ENCODE measurements at places on chromosomes 7 and 10.

DNA sequence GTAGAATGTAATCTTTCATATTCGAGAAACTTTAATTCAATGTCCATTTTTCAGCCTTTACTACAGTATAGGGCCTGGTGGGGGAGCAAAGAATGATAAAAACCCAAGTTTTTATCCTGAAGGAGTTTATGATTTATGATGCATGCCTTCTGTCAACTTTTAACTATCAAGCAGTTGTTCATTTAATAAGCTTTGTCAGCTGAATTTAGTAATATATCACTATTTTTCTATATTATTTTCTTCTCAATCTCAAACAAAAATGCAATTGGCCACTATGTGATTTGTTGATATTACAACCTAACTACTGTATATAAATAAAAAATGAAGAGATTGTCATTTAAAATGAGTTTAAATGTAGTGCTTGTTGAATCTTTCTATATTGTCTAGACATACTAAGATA is 2.4 kb downstream of the NUP42 start:
- DNase-seq = no peak

- DNase-seq = no peak
These were observed 3.8 kb downstream of the TRPV6 start for GRCh38 chr7:142881586-142882337.

GRCh38 chr7:34361663-34362250 is 296.3 kb upstream of the NPSR1 start:
- no peak for DNase-seq

GRCh38 chr10:9111976-9112375 is 1057.5 kb downstream of the GATA3 start:
- DNase-seq = no peak

DNA sequence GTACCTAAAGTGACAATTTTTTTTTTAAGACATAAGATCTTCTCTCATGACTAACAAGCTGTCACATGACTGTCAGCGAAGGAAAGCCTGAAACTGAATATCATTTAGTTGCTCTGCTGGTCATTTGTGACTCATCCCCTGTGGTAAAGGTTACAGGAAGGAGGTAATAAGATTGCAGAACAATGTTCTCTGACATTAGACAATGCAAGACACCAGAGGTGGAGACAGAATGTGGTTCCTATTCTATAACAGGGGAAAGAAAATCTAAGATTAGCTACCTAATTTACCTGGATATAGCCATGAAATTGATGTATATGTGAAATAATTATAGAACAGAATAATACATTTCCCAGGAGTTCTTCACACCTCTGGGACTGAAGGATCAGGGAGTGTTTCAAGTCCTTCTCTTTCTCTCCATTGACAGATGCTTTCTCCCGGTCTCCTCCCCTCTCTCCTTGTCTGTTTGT is 47.7 kb downstream of the LRGUK start:
- no peak for DNase-seq

- DNase-seq = no peak
These were observed 61.6 kb upstream of the MRLN start for GRCh38 chr10:59814878-59815277.

GRCh38 chr10:13222151-13222550 is 12.0 kb downstream of the UCMA start:
- DNase-seq = no peak

DNA sequence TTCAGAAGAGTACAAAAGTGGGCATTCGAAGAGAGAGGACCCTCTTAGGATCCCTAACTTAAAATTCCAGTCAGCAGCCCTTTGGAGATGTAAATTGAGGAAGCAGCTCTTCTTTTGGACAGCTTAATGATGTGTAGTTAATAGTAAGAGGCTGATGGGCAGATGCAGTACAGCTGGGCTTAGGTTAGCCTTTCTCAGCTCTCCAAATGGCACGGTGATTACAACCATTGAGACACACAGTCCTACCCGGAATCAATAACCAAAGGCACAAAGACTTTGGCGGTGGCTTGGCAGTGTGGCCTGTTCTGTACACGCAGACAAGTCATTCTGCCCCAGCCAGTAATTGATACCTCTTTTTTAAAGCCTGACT is 26.8 kb downstream of the GAD2 start:
- DNase-seq = peak; percentile 40

GRCh38 chr7:44052771-44053365 is 8.4 kb downstream of the DBNL start:
- DNase-seq = no peak

- no peak for DNase-seq
These were observed 57.9 kb downstream of the CUX1 start for GRCh38 chr7:101875283-101875846.
